ENCODE measurements at places on chromosomes 7 and 10.

DNA sequence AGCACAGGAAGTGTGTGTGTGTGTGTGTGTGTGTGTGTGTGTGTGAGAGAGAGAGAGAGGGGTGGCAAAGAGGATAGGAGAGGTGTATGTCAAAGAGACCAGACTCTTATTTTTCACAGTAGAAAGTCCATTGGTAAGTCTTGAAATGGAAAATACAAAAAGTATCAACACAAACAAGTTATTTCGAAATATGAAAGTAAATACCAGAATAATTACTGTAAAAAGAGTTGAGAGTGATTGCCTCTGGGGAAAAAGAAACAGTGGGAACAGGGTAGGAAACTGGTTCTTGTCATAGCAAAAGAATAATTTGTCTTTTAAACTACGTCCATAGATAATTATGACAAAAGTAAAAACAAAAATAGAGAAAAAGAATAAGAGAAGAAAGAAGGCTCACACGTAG is 29.0 kb upstream of the EIF5AL1 start:
- DNase-seq: no peak

DNA sequence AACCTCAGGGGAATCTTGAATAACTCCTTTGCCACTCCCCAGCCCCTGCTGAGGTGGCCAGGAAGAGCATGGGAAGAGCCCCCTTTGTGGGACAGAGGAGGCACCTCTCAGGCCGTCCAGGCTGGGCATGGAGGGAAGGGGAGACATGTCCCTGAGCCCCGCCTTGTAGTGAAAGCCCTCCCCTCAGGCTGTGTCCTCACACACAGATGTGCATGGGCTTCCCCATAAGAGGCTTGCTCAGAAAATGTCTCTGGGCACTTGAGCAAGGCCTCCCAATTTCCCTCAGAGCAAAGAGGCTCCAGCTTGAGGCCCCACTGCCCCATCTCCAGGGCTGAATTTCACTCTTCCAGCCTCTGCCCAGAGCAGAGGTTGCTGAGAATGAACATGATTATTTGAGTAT is 3.8 kb downstream of the TMEM72 start:
- DNase-seq: no peak

- DNase-seq: no peak
Observed at GRCh38 chr7:33814936-33815335, 90.4 kb upstream of the BMPER start.

DNA sequence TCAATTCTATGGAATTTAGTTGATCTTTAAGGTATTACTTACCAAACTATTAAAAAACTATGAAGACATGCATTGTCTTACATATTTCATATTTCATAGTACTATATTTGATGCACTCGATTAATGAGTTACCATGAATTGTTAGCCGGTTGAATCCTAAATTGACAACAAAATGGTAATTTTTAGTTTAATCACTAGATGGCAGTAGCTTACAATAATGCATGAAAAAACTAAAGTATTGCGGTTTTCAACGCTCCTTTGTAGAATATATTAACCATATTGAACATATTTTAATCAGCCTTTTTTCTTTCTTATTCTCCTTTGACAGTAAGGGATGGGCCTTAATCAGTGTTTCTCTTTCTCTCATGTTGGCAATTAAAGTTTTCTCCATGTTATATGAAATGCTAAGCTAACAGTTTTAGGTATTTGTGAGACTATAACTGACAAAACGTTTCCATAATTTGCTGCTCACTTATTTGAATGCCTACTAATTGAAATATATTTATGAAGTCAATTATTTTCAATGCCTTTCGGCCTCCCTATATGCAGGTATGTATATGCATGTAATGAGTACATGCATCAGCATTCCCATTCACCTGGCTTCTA is 48.5 kb upstream of the ARL4A start:
- no peak for DNase-seq

All from activated CD8-positive, alpha-beta memory T cell treated with anti-CD3 and anti-CD28 coated beads for 4 hours (primary cell).